ENCODE measurements at places on chromosomes 5 and 9. TPM values are rescaled to one million over a fixed set of nuclear protein-coding genes. Genes with fewer than 3 reads are reported as not detected.

GRCh38 chr5:111681414-111682120 lies 75.4 kb downstream of the NREP start:
- H3K36me3 ChIP-seq = no peaks in the 10 kb centered on the region
- DNase-seq = no peak
- H3K4me3 ChIP-seq = no peak overlapping the region

DAPK1 gene
- total RNA-seq = 6.8 TPM

SLC24A2 gene
- not detected for total RNA-seq

GRCh38 chr9:132267660-132268059 lies 87.1 kb downstream of the SETX start:
- no peak overlapping the region for H3K27ac ChIP-seq
- no peak overlapping the region for H3K4me3 ChIP-seq
- peaks cover 52% of the 10 kb centered on the region for H3K36me3 ChIP-seq
- H3K27me3 ChIP-seq = no peaks in the 10 kb centered on the region
- DNase-seq = no peak

DNA sequence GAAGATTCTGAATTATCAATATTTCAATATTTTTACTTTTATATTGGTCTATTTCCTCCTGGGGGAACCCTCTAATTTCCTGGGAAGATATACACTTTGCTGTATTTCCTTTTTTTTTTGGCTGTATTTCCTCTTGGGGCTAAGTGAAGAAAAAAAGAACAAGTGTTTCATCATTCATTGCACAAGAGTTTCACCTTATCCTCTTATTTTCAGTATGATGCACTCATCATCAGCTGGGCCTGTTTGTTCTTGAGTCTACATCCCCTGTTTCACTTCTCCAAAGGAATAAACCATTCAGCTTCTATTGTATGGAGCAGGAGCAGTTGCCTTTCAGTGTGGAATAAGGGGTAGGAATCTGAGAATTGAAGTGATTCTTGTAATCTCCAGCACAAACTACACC lies 210.8 kb downstream of the FAM170A start:
- no peaks in the 10 kb centered on the region for H3K36me3 ChIP-seq
- no peaks in the 10 kb centered on the region for H3K27me3 ChIP-seq
- no peak for DNase-seq
- no peak overlapping the region for H3K27ac ChIP-seq
- H3K4me1 ChIP-seq = no peaks in the 10 kb centered on the region

CXCL14 gene
- total RNA-seq = not detected

SLC6A19 gene
- total RNA-seq = not detected

RNF183 gene
- not detected for total RNA-seq

- no peaks in the 10 kb centered on the region for H3K36me3 ChIP-seq
- H3K27me3 ChIP-seq = no peaks in the 10 kb centered on the region
- H3K4me3 ChIP-seq = no peak overlapping the region
These were observed 92.4 kb downstream of the NFIB start for GRCh38 chr9:14221558-14221957.

GRCh38 chr5:126514558-126515141 lies 80.4 kb downstream of the ALDH7A1 start:
- DNase-seq = no peak
- H3K27me3 ChIP-seq = no peaks in the 10 kb centered on the region
- no peak overlapping the region for H3K4me3 ChIP-seq

OSMR gene
- not detected for total RNA-seq

- no peak for DNase-seq
- peaks cover 1% of the 10 kb centered on the region for H3K36me3 ChIP-seq
- no peak overlapping the region for H3K4me3 ChIP-seq
- peaks cover 13% of the 10 kb centered on the region for H3K4me1 ChIP-seq
These were observed 170.4 kb downstream of the EFNA5 start for GRCh38 chr5:107500347-107500746.

EXOC3 gene
- 71.2 TPM for total RNA-seq

PCDHA9 gene
- not detected for total RNA-seq

GRCh38 chr5:133510634-133511262 lies 101.6 kb downstream of the FSTL4 start:
- H3K36me3 ChIP-seq = no peaks in the 10 kb centered on the region
- peaks cover 19% of the 10 kb centered on the region for H3K27me3 ChIP-seq
- H3K4me3 ChIP-seq = no peak overlapping the region
- no peak overlapping the region for H3K27ac ChIP-seq
- H3K4me1 ChIP-seq = peaks cover 7% of the 10 kb centered on the region

DNA sequence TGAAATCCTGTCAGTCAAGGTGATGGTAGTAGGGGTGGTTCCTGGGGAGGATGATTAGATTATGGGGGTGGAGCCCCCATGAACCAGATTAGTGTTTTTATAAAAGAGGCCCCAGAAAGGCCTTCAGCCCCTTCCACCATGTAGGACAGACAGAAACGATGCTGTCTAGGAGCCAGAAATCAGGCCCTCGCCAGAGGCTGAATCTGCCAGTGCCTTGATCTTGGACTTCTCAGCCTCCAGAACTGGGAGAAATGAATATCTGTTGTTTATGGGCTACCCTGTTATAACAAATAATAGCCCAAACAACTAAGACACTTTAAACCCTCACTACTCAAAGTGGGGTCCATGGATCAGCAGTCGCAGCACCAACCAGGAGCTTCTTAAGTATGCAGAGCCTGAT lies 20.2 kb upstream of the FOXB2 start:
- no peaks in the 10 kb centered on the region for H3K36me3 ChIP-seq
- no peak for DNase-seq
- H3K27me3 ChIP-seq = peaks cover 10% of the 10 kb centered on the region
- H3K4me1 ChIP-seq = no peaks in the 10 kb centered on the region
- no peak overlapping the region for H3K27ac ChIP-seq
- H3K4me3 ChIP-seq = no peak overlapping the region
